Cardiac septum (tissue), 1 donor: ENCODE measurements at places on chromosomes 3 and 15. TPM values are rescaled to one million over a fixed set of nuclear protein-coding genes. Genes with fewer than 3 reads are reported as not detected.

Gene BLM
- total RNA-seq: 0.75 TPM

Gene TRIP4
- 16.0 TPM for total RNA-seq

DNA sequence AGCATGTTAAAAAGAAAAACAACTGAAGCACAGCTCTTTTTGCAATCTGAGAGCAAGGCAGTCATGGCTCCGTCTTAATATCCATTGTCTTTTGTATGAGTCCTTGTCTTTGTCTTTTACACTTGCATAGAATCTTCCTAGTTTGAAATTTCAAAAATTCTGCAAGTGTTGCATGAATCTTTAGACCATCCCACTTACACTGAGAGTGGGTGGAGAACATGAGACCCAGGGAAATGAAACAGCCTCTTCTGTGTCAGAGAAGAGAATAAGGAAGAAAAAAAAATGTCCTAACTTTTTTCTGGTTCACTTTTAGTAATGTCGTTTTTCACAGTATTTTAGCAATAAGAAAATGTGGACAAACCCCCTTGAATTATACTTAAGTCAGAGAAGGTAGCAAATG, 12.1 kb upstream of the DCLK3 start:
- DNase-seq: no peak

GRCh38 chr3:171772427-171773056, 37.7 kb downstream of the PLD1 start:
- no peak for DNase-seq

GRCh38 chr3:100106094-100106493, 8.2 kb downstream of the FILIP1L start:
- no peak for DNase-seq

- DNase-seq: no peak
Observed at GRCh38 chr3:37538747-37539146, 322.9 kb upstream of the CTDSPL start.

GRCh38 chr3:52552089-52552488, 15.7 kb downstream of the UQCC5 start:
- DNase-seq: no peak

- no peak for DNase-seq
Observed at GRCh38 chr3:54897028-54897711, 30.7 kb downstream of the LRTM1 start.
